ENCODE measurements at places on chromosomes 5 and 9. TPM values are rescaled to one million over a fixed set of nuclear protein-coding genes. Genes with fewer than 3 reads are reported as not detected.

Gene GABRP
- total RNA-seq, result 20.6 TPM

- H3K36me3 ChIP-seq, result no peaks in the 10 kb centered on the region
- peaks cover 26% of the 10 kb centered on the region for H3K4me1 ChIP-seq
- DNase-seq, result peak; percentile 94
- no peak overlapping the region for H3K27ac ChIP-seq
- H3K4me3 ChIP-seq, result no peak overlapping the region
- no peaks in the 10 kb centered on the region for H3K27me3 ChIP-seq
Measured at GRCh38 chr9:134283111-134283515, 43.1 kb upstream of the RXRA start.

Gene SPINK13
- total RNA-seq, result not detected

Gene TCF7
- total RNA-seq, result 1.7 TPM

Gene GPR150
- 1.7 TPM for total RNA-seq

DNA sequence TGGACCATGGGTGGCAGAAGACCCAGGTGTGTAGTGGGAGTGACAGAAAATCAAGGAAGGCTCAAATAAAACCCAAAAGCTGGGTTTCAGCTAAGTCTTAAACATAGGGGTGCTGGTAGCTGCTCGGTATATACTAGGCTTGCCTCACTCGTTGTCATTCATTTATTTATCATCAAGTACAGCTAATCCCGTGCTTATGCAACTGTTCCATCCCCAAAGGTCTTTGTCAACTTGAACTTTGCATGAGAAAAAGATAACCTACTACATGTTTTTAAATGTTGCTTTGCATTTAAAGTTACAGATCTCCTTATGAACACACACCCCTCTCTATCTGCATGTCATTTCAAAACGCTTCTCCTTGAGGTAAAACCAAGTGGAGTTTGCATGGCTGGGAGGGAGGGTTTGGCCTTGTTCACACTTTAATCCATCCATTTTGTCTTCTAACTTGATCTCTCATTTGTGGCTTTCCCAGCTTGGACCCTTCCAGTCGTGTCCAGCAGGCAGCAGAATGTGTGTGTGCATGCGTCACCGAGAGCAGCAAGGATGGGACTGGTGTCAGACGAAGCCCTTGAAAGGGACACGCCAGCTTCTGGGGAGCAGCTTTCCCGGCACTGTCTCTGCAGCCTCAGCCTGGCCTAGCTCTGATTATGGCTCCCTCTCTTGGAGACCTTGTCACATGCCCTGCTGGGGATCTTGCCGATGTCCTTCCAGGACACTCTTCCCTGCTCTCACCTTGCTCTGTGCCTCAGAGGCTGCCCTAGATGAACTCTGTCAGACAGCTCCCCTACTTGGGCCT lies 133.5 kb downstream of the GADD45G start:
- H3K27ac ChIP-seq, result no peak overlapping the region
- no peak overlapping the region for H3K4me3 ChIP-seq
- no peaks in the 10 kb centered on the region for H3K36me3 ChIP-seq
- DNase-seq, result no peak
- H3K4me1 ChIP-seq, result no peaks in the 10 kb centered on the region

DNA sequence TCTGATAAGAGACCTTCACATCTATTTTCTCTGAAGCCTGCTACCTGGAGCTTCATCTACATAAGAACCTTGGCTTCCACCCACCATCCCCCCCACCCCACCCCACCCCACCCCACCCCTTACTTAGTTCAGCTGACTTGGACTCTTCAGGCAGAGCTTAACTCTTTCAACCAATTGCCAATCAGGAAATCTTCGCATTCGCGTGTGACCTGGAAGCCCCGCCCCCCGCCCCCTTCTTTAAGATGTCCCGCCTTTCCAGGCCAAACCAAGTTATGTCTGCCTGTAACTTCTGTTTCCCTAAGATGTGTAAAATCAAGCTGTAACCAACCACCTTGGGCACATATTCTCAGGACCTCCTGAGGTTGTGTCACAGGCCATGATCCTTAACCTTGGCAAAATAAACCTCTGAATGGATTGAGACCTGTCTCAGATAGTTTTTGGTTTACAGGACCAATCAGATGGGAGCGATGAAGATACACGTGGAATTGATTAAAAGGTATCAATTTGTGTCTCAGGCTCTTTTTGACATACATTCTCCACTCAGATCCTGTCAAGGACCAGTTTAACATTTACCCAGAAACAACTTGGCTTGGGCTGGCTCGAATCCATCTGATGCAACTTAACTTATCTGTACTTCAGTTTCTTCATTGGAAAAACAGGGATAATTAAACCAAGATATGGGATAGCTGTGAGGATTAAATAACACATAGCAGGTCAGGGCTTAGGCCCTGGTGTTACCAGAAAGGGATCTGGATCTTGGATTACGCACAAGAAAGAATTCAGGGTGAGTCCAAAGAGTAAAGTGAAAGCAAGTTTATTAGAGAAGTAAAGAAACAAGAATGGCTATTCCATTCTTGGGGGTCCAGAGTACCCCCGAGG lies 43.6 kb downstream of the GALNT12 start:
- no peak overlapping the region for H3K27ac ChIP-seq
- H3K36me3 ChIP-seq, result no peaks in the 10 kb centered on the region
- H3K4me3 ChIP-seq, result no peak overlapping the region
- no peaks in the 10 kb centered on the region for H3K4me1 ChIP-seq
- no peaks in the 10 kb centered on the region for H3K27me3 ChIP-seq

Gene PCDHGB2
- 8.3 TPM for total RNA-seq

Gene SLC1A1
- 1.5 TPM for total RNA-seq

DNA sequence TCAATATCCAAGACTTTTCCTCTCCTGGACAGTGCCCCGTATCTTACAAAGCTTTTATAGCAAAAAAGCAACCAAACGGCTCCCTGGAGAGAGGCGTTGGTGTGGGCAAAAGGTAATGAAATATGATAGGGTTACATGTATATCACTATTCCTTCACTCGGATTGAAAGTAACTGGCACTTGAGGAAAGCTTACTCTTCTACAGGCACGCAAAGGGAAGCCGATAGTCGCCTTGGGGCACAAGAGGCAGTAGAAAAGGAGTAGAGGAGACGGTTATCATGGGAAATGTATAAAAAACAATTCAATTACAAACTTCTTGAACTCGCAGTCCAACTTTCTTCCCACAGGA lies 1.1 kb downstream of the DIAPH1 start:
- no peaks in the 10 kb centered on the region for H3K36me3 ChIP-seq
- H3K4me1 ChIP-seq, result peaks cover 27% of the 10 kb centered on the region
- H3K27ac ChIP-seq, result peak overlapping the region; percentile 96

Gene PDZD2
- total RNA-seq, result 42.7 TPM

DNA sequence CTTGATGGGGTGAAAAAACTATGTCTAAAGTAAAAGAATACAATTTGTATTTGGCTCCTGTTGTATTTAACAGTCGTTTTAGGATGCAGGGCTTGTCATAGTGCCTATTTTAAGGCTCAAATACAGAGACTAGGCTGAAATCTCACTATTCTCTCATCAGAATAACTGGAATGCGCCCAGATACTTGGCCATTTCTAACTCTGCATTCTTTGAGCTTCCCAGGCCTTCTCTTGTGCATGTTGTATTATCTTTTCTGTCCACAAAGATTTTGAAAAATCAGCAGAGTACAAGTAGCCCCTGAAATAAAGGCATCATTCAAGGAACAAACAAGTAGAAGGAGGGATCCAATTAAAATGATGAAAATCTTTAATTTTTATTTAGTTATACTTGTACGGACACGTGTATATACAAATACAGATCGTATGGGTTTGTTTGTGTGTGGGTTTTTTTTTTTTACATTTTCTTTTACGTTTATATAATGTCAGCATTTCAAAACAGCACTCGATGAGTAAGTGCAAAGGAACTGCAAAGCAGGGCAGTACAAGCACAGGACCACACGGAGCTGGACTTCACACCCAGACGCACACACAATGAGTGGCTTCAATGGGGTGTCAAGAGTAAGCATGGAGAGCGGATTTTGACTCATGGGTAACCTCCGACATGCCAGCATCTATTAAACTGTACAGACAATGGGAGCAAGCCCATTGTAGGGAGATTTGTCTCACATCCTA lies 294.0 kb downstream of the EFNA5 start:
- no peaks in the 10 kb centered on the region for H3K36me3 ChIP-seq
- H3K4me3 ChIP-seq, result no peak overlapping the region

GRCh38 chr9:136881691-136882108 lies 4.6 kb upstream of the TRAF2 start:
- no peaks in the 10 kb centered on the region for H3K27me3 ChIP-seq
- peak overlapping the region; percentile 38 for H3K27ac ChIP-seq
- no peak for DNase-seq
- H3K4me1 ChIP-seq, result peaks cover 27% of the 10 kb centered on the region
- H3K36me3 ChIP-seq, result no peaks in the 10 kb centered on the region
- no peak overlapping the region for H3K4me3 ChIP-seq

Gene GCNT4
- 2.5 TPM for total RNA-seq

DNA sequence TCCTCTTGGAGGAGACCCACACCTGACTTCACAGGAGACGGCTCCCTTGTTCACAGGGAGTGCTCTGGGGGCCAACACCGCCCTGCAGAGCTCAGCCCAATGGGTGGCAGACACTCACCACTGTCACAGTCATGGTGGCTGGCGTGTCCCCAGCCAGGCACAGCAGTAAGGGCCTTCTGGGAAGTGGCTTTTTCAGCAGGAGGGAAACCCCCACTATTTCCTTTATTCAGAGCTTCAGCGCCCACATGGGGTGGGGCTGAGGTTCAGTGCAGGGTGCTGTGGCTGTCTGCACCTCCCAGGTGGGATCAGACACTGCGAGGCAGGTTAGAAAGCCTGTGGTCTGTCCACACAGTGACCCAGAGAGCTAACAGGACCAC lies 3.6 kb upstream of the SNAPC4 start:
- DNase-seq, result no peak
- H3K4me1 ChIP-seq, result peaks cover 23% of the 10 kb centered on the region
- no peak overlapping the region for H3K4me3 ChIP-seq
- no peak overlapping the region for H3K27ac ChIP-seq
- H3K27me3 ChIP-seq, result no peaks in the 10 kb centered on the region
- H3K36me3 ChIP-seq, result peaks cover 22% of the 10 kb centered on the region

DNA sequence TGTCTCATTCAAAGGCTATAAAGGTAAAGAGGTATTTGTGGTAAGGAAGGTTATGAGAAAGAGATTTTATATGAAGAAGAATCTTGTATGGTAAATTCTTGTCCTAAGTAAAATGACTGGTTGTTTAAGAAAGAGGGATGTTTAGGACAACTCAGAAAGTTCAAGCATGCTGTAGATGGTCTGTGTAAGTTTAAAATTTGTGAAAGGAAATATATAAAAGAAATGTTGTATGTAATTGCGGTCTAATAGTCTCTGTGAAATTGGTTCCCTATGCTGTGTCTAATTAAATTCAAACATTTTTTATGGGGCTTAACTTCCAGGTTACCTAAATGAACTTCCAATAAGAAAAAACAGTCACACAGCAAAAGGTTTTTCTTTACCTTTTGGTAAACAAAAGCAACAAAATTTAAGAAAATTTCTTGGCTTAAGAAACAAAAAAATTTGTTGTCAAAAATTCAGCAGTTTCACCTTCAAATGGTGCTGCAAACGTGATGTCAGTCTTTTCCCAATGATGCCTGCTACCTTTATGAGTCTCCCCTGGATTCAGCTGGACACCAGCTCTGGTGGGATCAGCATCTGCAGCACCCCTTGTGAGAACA lies 83.0 kb upstream of the FCN1 start:
- no peaks in the 10 kb centered on the region for H3K4me1 ChIP-seq
- H3K27ac ChIP-seq, result no peak overlapping the region
- H3K27me3 ChIP-seq, result no peaks in the 10 kb centered on the region
- DNase-seq, result no peak
